ENCODE measurements at places on chromosomes 3 and 15.

- no peak for DNase-seq
Observed at GRCh38 chr15:59131969-59132562, 27.1 kb downstream of the CCNB2 start.

GRCh38 chr15:36738817-36739216 lies 159.4 kb downstream of the CDIN1 start:
- no peak for DNase-seq

GRCh38 chr15:66072616-66073361 lies 180.8 kb downstream of the MEGF11 start:
- no peak for DNase-seq

- no peak for DNase-seq
Observed at GRCh38 chr15:53910852-53911251, 67.4 kb upstream of the UNC13C start.

DNA sequence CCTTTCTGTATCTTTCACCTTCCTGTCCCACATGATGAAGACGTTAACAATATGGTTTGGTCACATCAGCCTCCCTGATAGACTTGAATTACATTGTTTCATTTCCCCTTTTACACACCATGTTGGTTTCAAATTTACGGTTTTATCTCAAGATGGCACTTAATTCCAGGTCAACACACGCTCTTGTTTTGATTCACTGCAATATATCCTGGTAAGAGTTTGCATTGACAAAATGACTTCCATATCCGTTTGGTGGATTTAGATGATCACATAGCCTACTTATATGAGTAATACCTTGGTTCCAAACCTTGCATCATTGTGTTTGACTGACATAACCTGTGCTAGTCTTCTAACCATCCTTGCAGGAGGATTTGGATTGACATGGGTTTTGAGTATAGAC lies 499.4 kb downstream of the ROBO1 start:
- DNase-seq = no peak

GRCh38 chr3:196502775-196503195 lies 783 bp downstream of the RNF168 start:
- DNase-seq = no peak

DNA sequence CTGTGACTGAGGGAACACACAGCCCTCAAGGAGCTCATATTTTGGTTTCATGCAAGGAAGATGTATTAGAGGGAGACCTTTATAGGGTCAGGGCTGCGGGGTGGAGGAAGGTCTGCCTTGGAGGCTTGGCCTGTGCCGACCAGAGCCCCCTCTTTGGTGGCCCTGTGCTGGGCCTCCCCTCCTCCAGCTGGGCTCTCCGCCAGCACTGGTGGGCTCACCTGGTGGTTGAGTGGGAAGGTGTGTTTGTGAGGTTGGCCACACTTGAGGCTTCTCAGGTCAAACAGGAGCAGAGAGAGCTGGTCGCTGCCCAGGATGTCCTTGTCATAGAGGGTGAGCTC lies 2.6 kb downstream of the PLA2G4F start:
- DNase-seq = no peak

DNA sequence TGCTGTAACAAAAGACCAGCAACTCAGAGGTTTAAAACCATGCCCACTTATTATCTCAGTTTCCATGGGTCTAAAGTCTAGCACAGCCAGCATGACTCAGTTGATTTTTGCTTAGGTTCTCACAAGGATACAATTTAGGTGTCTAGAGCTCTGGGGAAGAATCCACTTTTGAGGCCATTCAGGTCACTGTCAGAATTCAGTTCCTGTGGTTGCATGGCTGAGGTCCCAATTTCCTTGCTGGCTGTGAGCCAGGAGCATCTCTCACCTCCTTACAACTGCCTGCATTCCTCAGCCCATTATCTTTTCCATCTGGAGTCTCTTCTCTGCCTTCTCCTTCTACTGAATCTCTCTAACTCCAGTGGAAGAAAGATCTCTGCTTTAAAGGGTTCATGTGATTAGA lies 240.5 kb upstream of the CFAP20DC start:
- no peak for DNase-seq

DNA sequence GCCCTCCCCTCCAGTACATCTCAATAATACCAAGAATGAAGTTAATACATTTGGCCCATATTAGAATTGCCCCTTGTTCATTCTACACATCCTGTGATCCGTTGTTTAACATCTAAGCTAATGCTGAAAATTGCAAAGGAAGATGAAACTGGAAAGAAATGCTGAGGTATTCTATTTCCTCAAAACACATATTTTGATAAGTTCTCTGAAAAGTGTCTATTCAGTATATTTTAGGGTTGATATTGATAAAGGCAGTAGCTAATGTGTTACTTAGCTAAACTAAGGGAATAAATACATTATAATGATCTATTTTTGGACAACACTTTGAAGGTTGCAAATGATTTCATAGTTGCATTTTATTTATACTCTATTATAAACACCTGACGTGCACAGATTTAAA lies 702.6 kb upstream of the ROBO1 start:
- DNase-seq = no peak

GRCh38 chr3:42664438-42664803 lies 10.9 kb downstream of the ZBTB47 start:
- DNase-seq = no peak

- no peak for DNase-seq
Observed at GRCh38 chr3:4859788-4860187, 119.4 kb upstream of the BHLHE40 start.

DNA sequence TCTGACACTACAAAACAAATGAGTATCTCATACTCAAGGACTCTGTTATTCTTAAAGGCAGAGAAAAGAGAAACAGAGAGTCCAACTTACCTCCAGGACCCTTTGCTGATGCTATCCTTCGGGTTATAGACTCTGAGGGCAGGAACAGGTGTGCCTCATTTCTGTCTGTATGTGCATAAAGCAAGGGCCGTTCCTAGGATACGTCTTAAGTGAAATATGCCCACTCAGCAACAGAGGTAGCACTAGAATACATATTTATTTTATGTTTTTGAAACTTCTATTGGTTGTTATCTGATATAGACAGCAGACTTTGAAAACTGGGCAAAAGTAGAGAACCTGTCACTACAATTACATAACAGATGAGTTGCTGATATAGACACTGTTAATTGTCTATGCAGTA lies 89.3 kb upstream of the CPNE4 start:
- no peak for DNase-seq

GRCh38 chr3:187661267-187661666 lies 8.9 kb downstream of the SST start:
- no peak for DNase-seq

DNA sequence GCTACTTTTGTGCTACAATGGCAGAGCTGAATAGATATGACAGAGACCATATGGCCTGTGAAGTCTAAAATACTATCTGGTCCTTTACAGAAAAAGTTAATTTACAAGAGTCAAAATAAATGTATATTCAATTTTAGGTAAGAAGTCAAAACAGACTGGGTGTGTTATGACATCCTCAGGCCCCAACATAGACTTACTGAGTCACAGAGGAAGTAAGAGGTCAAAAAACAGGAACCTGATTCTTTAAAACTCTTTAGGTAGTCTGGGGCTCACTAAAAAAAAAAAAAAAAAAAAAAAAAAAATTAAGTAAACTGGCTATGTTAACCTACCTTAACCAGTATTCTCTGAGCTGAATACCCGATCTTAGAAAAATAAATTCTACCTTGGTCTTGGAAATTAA lies 13.1 kb downstream of the DNAAF4 start:
- no peak for DNase-seq

- no peak for DNase-seq
Observed at GRCh38 chr3:42072831-42073301, 18.3 kb upstream of the TRAK1 start.

GRCh38 chr15:42457445-42458442 lies 33.2 kb downstream of the ZNF106 start:
- no peak for DNase-seq

DNA sequence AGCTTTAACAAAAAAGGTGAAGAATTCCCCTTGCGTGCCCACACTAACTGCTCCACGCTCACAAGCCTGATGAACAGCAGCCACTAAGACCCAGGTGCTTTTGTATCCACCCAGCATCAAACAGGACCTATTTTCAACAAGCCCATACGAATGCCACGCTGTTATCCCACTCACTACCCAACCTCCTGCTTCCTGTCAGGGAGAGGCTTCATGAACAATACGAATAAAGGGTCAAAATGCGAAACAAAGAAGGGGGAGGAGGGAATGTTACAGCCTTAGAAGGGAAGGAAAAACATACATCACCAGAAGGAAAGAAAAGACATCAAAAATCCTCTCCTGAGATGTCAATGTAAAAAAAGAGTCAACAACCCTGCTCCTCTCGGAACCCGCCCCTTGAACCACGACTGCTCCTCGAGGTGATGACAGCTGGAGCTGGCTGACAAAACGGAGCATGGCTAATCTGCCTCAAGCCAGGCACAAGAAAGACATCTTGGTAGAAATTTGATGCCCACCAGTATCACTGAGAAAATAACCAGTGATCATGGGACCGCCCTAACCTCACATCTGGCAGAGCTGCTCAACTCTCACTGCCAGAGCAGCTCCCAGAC lies 9.7 kb downstream of the ERC2 start:
- no peak for DNase-seq

DNA sequence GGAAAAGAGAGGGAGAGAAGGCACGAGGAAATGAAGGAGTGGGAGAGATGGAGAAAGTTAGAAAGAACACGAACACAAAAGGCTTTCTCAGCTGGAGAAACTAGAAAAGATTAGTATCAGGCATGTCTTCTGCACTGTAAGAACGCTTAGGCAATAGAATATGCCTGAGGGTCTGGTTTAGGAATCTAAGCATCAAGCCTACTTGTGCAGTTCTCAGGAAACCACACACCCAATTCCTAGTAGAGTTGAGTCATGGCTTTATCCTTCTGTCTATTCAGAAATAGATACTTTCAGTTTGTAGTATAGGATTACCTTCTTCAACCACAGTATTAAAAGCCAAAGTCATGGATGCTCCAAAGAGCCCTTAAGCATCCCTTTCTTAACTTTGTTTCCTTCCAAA lies 969.4 kb downstream of the NTRK3 start:
- DNase-seq = no peak

- no peak for DNase-seq
Observed at GRCh38 chr3:41900265-41900664, 61.6 kb downstream of the ULK4 start.

DNA sequence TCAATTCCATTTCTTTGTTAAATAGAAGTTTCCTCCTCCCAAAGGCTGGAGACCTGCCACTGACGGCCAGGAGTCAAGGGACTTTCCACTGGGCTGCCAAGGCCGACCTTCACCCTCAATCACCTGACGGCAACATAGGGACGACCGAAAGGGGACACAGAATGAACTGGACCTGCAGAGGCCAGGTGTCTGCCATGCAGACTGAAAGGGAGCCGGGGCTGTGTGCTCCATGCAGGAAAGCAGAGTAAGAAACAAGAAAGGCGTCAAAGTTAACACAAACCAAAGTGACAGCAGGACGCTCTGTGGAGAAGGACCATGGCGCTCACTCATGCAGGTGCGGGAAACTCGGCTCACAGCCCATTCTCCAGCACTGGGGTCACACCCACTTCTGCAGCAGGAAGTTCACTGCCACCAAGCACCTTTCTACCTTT lies 26.1 kb downstream of the ZXDC start:
- DNase-seq = no peak

DNA sequence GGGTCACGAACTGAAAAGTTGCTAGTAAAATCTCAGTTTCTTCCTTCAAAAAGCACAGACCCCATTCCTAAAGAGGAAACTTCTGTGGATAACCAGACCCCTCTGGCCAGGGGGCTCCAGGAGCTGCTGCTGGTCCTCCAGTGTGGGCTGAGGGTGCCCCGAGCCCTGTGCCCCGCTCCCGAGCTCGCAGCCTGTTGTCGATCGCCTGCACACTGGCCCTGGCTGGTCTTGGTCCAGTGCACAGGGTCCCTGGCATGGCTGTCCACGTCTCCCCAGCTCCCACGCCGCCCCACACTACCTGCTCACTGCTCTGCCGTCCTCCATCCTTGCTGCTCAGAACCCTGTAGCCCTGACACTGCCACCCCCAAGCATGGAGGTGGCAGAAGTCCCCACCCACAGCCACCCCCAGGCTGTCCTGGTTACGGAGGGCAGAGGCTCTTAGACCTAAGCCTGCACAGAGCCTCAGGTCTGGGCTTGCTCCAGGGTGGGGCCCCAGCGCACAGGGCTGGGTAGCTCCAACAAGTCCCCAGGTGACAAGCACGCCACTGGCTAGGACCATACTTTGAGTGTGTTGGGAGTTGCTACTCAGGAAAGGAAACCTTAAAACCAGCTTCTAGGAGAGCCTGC lies 87.0 kb downstream of the PLXNA1 start:
- no peak for DNase-seq

DNA sequence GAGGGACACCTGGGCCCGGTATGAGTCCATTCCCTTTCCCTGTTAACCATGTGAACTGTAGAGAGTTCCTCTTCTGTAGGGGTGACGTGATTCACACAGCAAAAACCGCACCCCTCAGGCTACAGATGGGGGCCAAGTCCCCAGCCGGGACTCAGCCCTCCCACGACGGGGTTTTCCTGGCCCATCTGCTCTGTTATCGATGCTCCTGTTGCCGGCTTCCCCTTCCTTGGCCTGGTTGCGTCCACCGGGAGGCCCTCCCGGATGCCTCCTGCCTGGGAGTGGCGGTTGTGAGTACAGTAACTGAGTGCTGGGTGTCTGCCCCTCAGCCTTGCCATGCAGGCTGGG lies 817 bp upstream of the PLXNA1 start:
- peak; percentile 57 for DNase-seq

DNA sequence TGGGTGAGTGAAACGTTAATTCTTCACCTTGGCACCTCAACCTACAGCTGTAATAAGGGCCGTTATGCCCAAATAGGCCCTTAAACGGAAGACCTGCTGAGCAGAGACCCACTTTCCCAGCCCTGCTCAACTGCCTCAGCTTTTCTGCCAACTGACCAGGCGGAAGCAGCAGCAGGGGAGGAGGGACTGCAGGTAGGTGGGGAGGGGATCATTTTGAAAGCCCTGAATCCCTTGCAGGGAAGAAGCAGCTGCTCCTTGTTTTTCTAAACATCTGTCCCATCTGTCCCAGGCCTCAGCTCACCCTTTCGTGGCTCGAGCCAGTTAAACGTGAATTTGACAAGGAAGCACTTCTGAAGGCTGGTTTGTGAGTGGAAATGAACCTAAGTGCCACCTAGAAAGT lies 978 bp upstream of the CMC1 start:
- DNase-seq = no peak

DNA sequence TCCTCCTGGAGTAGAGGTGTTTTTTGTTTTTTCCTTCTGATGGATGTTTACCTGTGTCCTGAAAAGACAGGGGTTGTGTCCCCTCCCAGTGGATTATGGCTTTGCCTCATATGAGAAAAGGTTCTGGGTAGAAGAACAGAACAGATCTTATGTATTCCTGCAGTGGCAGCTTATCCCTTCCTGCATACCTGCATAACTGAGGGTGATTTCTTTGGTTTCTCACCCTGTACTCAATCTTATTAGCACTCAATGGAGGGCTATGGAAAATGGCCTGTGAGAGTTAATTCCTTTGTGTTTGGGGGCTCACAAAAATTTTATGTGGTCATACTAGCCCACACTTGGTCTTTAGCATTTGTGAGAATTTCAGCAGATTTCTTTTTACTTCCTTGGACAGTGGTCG lies 482.0 kb upstream of the ONECUT1 start:
- no peak for DNase-seq

All from stimulated activated CD4-positive, alpha-beta T cell treated with anti-CD3 and anti-CD28 coated beads, TNF-alpha, amount 100 ng/mL, for 4 hours (primary cell).